RPMI8226 (cell line): ENCODE measurements at places on chromosomes 1 and 21.

DNA sequence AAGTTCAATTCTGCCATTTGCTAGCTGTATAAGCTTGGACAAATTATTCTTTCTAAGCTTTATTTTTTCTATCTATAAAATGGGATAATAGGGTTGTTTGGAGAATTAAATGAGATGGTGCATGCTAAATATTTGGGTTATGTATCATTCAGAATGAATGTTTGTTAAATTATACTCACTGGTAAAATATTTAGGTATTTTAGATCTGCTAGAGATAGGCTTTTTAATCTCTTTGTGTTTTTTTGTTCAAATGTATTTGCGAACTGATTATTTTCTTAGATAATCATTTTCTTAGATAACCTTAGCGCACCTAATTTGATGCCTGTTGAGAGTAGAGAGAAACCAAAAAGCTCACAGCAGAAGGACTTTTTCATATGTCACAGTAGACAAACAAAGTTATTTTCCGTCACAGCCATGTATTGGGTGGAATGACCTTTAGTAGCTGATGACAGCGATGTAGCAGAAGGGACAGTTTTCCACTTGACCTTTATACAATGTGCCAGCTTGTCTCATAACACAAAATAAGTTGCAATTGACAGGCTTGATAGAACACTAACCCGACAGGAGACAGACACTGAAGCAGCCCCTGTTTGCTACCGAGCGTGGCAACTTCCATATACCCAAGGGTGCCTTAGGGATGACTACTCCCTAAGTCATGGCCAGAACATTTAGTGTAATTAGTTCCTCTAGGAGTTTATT is 93.0 kb downstream of the DISC1 start:
- DNase-seq, result no peak

DNA sequence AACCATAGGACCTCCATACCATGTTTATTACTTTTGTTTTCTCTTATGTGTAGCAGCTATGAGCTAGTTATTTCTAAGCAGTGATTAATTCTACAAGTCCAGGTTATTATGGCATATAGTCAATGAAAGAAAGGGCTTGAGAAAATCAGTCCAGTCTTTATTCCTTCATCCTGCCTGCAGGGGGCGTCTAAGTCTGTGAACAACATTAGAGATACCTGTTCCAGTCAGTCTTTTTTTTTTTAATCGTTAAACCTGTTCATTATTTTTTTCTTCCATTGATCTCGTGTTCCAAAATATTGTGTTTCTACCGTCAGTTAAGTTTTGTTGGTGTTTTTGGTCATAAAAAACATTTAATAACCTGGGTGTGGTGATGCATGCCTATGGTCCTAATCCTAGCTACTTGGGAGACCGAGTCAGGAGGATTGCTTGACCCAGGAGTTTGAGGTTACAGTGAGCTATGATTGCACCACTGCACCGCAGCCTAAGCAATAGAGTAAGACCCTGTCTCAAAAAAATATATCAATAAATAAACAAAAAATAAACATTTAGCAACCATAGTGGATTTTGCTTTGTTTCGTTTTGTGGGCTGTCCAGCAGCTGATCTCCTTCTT is 29.4 kb upstream of the CD2 start:
- peak; percentile 59 for DNase-seq

- no peak for DNase-seq
These were observed 228.3 kb upstream of the DEPDC1 start for GRCh38 chr1:68725001-68725752.

GRCh38 chr1:228155596-228156514 is 6.1 kb downstream of the GJC2 start:
- DNase-seq, result no peak

DNA sequence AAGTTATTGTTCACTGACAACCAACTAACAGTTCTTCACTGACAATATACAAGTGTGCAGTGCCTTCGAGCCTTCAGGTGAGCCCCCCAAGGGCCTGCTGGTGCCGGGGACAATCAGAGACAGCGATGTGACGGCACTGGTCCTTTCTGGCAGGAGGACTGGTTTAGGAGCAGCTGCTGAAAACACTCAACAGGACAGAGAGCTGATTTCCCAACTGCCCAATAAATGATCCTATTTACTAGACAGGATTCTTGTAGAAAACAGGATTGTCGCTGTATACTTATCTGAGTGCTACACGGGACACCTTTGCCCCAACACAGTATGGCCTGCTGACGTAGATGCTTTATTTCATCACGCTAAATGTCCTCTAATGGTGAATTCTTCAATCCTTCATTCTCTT is 65.4 kb downstream of the TP53BP2 start:
- DNase-seq, result no peak

DNA sequence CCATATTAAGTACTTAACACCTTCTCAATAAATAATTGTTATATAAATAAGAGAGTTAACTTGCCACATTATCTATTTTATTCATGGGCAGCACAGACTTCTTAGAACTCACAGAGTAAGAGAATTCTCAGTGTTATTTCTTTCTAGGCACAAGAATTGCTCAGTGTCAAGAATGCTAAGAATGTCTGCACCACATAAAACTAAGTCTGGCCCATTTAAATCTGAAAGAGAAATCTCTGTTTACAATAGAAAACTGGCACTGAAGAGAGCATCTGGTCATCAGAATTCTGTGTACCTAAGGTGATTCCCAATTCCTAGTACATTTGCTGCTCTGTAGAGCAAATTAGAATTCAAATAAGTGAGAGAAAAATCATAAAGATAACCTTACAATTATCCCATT is 3.8 kb downstream of the OR10K2 start:
- no peak for DNase-seq

GRCh38 chr1:205748403-205749233 is 1.4 kb downstream of the NUCKS1 start:
- DNase-seq, result peak; percentile 61

DNA sequence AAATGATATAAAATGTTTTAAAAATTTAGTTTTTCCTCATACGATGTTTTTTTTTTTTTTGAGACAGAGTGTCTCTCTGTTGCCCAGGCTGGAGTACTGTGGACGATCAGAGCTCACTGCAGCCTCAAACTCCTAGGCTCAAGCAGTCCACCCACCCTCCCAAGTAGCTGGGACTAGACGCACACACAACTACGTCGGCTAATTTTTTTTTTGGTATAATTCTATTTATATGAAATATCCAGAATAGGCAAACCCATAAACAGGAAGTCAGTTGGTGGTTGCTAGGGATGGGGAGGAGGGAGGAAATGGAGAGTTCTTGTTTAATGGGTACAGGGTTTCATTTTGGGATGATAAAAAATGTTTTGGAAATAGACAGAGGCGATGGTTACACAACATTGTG is 56.5 kb downstream of the WARS2 start:
- no peak for DNase-seq
